Stromal cell of bone marrow (primary cell): ENCODE measurements at places on chromosomes 6 and 20.
A peak's percentile ranks its signal among the peaks of the same experiment; 100 is the strongest.

- DNase-seq = peak; percentile 31
These were observed 152.0 kb downstream of the TSHZ2 start for GRCh38 chr20:53124075-53124551.

- no peak for DNase-seq
These were observed 26.2 kb upstream of the FOXP4 start for GRCh38 chr6:41519745-41520699.

- no peak for DNase-seq
These were observed 40.0 kb upstream of the OPN5 start for GRCh38 chr6:47741807-47742206.

- DNase-seq = no peak
These were observed 128.5 kb downstream of the HFE start for GRCh38 chr6:26215585-26216358.

DNA sequence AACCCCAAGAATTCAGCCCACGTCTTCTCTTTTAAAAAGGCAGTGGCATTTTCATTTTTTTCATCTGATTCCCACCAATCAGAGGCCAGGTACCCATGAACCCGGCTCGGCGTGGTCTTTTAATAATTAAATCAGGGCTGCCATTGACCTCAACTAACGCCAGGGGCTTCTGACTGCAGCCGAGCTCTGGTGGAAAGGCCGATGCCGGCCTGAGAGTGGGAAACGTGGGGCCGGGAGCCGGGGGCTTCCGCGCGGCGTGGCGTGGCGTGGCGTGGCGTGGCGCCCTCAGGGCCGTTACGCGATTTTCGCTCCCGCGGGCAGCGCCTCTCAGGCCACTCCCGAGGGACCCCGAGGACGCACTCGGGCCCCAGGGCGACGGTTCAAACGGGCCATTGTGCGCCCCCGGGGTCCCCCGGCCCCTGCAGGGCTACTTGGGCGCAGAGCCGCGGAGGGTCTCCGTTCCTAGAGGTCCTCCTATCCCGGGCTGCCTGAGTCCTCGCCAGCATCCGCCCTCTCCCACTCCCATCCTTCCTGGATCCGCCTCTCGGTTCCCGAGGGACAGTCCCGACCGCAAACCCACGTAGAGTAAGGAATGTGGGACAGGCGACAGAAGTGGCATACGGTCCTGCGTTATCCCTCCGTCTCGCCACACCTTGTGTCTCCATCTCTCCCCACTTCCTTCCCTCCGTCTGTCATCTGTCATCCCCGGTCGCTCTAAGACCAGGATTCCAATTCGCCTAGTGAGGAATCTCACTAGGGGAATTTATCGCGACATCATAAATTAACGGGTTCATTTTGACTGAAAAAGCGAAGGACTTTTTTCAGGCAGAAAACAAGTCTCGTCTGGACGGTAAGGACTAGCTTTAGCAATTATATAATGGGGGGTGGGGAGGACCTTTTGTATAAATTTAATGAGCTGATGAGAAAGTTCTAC lies 876 bp upstream of the TBPL1 start:
- DNase-seq = peak; percentile 64

DNA sequence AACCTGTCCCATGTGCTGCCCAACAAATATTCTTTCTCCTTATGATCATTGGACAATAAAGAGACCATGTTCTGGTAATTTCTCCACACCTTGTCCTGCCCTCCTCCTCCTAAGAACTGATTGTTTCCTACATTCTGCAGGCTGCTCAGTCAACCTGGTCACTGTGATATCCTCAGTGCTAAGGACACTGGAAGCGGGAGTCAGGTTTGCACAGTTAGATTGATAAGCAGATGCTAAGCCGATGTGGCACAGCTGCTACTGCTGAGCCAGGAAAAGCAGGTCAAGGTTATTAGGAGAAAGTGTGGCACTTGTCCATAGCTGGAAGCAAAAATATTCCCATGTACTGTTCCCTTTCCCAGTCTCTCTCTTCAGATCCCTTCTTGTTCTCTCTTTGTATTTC lies 154.8 kb downstream of the TFAP2B start:
- DNase-seq = no peak

- DNase-seq = peak; percentile 69
These were observed at the start of gene HLA-DRA for GRCh38 chr6:32439602-32440214. Gene HLA-DRA, plus strand, starts transcription at chr6:32439887. Its CDS starts 64 bp downstream, at chr6:32439951.

DNA sequence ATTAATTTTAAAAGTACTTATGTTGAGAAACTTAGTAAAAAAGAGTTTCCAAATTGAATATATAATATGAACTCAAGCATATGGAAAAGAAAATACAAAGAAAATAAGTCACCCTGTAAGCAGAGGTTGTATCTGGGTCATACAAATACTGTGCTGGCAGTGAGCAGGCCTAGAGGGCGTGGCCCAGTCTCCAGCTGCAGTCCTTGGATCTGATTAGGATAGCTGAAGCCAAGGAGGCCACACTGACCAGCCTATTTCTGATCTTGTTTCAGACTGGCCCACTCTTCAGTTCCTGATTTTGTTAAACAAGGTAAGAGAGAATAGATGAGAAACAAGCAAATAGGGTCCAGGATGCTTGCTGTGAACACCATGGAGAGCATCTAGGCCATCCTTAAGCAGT lies 228.8 kb downstream of the EPM2A start:
- DNase-seq = no peak

- DNase-seq = no peak
These were observed 49.6 kb upstream of the SNAP91 start for GRCh38 chr6:83758533-83758932.

DNA sequence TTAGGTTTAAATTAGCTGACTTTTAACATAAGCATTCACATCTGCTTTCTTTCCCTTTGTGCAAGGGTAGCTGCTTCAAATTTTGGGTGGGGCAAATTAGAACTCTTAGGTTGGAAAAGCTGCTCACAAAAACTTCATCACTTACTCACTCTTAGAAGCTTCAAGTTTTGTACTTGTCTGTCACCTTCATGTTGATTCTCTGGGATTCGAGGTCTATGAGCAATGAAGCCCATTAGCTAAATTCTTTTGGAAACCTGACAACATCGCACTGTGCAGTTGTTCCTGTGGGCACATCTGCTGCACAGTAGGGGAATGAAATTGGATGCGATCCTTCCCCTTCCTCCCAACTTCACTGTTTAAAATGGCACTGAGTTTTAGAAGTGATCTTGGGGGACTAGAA lies 156.1 kb downstream of the UBE3D start:
- DNase-seq = no peak

DNA sequence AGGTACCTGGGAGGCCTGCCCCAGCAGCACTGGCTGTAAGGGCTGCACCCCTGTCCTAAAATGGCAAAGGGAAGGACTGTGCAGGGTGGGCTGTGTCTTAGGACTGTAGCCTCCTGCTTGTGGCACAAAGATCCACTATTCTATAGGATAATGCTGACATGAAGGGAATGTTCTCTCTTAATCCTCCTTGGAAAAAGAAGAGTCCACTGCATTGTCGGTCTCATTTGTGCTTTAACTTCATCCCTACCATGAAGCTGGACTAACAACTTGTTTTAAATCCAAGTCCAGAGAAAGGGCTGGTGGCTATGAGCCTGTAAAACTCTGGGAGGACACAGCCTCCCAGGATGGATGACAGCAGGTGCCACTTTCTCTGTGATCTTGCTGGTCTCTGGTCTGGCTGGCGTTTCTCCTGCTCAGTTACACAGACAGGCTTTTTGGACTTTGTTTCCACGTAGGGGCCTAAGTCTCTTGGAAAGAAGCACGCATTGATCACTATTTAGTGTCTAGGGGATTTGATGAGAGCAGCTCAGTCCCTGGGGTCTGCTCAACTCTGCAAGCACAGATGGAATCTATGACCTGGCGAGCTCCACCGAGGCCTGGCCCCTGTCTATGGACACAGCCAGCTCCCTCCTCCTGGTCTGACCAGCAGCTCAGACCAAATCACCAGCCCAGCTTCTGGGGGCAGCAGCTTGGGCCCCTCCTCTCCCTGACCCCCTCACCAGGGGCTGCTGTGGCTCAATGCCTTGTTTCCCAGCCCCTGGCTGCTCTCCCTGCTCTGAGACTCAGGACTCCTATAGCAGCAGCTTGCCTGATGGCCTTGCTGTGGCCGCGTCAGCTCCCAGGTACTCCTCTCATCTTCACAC lies 4.8 kb downstream of the CST3 start:
- DNase-seq = no peak

DNA sequence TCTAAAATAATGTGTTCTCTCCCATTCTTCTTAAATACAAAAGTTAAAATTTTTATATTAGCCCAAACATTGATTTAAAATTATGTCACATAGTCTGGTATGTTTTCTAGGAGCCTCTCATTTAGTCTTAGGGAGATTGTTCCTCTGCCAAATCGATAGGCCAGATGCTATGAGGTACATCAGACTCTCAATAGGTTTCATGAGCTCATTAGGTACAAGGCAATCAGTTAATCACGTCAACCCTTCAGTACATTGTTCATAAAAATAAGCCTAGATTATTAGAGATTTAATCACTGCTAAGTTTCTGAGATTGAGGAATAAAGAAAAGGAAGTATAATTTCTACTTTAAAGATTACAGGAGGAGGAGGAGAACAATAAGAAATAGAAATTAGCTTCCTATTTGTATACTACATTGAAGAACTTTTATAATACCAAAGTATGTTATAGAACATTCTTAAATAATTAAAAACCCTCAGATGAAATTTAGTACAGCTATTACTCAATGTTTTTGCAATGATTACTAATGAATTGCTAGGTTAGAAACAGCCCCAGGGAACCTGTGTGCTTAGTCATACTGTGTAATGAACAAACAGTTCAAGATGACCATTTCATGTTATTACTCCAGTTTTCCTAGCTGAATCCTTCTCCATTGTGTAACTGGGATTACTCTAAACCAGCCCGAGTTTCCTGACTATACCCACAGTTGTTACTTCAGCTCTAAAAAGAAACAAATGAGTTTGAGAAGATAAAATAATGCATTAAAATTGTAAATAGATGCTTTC lies 117.0 kb downstream of the BMP5 start:
- peak; percentile 95 for DNase-seq

DNA sequence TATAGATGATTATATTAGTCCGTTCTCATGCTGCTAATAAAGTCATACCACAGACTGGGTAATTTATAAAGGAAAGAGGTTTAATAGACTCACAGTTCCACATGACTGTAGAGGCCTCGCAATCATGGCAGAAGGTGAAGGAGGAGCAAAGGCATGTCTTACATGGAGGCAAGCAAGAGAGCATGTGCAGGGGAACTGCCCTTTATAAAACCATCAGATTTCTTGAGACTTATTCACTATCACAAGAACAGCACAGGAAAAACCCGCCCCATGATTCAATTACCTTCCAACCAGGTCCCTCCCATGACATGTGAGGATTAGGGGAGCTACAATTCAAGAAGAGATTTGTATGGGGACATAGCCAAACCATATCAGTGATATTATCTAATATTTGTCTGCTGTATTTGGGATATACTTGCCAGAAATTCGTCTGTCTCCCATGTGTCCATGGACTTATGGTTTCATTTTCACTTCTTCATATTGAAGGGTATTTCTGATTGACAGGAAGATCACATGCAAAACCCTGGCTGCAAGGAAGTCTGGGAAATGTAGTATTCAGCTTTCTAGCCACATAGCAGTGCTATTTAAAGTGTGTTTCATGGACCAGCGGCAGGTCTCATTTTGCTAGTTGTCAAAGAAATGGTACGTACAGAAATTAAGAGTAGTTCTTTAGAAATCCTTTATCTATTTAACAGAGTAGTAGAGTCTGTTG lies 50.5 kb upstream of the PAK5 start:
- no peak for DNase-seq

DNA sequence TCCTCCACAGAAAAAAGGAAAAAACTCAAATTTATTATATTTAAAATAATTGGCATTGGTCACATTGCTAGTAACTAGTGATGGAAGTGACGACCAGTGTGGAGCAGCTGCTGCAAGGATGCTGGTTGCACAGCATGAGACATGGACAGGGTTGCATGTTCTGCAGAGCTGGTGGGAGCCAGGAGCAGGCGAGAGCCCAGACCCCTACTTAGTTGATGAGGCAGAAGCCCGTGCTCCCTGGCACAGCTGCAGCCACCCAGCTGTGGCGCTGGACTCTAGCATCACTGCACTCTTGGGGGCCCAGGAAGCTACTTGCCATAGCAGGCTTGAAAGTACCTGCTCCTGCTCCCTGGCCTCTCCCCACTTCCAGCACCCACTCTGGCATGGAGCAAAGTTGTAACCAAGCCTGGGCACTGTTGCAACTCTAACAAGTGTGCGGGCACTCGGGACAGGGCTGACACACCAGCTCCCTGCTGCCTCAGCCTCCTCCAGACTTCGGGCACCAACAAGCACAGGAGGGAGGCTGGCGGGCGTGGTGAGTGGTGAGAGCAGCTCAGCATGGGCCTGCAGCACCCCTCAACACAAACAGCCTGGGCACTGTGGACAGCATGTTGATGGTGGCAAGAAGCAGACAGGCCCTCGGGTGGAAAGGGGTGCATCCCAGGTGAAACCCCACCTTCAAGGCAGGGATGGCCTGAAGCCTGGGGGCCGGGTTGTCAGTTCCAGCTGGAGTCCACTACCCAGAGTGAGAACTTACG lies 69.6 kb downstream of the EYS start:
- DNase-seq = no peak

- no peak for DNase-seq
These were observed 28.3 kb upstream of the B3GAT2 start for GRCh38 chr6:70985156-70985555.

DNA sequence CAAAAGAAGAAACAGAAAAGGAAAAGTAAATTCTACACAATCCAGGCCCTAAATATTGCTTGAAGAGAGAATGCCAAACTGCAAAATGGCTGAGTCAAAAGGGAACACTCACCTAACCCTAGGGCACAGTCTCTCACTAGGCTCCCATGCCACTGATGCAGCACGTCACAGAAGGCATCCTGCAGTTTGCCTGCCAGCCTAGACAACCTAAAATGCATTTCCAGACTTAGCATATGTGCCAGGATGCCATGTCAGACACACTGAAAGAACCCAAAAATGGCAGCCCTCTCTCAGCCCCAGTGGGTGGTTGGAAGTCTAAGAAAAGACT lies 10.6 kb upstream of the SIRPD start:
- no peak for DNase-seq

- DNase-seq = no peak
These were observed 142.2 kb downstream of the NFATC2 start for GRCh38 chr20:51400051-51400926.

DNA sequence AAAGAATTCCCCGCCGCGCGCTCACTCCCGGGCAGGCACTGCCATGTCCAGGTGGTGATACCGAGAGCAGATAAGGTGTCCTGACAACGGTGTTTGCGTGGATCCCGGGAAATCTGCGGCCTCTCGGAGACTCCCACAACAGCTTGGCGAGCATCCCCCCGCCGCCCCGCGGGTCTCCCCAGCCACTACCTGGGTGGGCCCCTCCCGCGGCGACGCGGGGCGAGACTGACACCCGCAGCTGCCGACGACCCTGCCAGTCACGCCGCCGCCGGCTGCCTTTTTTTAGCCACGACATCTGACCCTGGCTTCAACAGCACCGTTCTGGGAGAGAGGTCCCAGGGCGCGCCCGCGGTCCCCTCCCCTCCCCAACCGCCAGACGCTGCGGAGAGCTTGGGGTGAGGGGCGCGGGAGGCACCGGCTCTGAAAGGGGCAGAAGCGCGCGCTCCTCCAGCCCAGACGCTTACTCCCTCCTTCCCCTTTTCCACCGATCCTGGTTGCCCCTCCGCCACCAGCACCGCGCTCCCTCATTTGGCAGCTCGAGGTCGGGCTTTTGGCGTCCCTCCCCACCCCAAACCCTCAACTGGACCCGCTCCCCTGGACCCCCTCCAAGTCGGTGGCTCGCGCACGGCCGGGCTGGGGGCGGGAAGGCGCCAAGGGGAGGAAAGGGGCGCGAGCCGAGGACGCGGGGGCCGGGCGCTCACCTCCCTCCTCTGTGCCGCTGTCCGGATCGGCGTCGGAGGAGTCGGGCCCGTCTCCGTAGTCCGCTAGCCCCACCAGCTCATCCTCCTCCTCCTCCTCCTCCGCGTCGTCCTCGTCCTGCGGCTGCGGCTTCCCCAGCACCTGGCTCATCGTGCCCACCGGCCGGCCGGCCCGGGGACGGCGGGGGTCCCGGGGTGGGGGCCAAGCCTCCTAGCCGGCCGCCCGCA lies 665 bp downstream of the RRAGD start:
- DNase-seq = no peak
